ENCODE measurements at places on chromosomes 12 and 14.

DNA sequence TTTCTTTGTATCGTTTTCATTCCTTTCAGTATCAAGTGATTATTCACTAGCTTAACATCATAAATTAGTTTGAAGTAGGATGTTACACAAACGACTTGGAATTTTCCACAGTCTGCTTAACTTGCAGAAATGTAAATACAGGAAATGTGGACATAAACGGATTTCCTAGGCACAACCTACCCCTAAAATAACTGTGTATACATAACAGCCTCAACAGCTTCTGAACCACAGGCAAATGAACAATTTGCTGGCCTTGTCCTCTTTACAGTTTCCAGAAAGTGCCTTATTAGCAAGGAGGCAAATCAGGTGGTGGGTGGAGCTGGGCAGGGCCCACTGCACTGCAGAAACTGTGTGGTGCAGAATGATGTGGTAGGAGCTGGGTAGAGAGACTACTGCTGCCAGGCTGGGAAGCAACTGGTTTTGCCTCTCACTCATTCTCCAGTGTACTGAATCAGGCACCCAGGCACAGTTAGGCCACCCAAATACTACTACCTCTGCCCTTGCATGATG lies 14.1 kb downstream of the DRAM1 start:
- no peak for DNase-seq

DNA sequence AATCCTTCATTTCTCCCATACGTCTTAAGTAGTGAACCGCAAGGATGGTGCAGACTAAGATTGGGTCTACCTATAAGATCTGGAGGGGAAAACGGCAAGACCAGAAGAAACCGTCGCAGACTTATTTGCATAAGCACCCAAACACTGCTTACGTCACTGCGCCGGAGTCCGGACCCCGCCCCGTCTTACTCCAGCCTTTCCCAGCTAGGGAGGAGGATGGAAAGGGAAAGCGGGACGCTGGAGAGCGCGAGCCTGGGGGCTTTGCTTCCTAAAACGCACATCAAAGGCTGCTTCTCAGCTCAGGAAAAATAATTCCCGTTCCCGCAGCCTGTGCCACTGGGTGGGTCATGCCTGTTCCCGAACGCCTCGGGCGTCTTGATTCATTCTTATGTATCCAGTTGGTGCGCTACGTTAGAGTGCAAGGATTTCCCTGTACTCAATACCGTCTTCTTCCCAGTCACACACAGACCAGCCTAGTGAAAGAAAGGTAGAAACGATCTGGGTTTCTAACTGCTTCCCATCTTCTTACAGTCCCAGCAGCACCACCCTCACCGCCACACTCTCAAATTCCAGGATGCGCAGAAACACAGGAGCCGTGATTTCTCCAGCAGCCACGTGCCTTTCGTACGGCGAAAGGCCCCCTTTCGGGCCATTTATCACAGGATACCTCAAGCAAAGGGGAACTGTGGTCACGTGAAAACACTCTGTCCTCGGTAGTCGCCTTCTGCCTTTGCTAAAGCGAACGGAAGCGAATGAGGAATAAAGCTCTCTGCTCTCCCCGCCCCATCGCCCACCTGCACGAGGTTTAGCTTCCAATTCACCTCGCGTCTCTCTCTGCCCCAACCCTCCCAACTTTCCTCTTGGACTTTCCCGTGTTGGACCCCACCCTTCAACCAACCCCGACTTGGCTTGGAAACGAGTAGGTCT lies 1.1 kb downstream of the SLC6A15 start:
- peak; percentile 77 for DNase-seq

- DNase-seq: no peak
Measured at GRCh38 chr14:91977884-91978283, 30.4 kb upstream of the FBLN5 start.

- DNase-seq: no peak
Measured at GRCh38 chr12:113929312-113929989, 36.7 kb downstream of the RBM19 start.

GRCh38 chr12:92961949-92962348 lies 32.9 kb upstream of the EEA1 start:
- DNase-seq: no peak

DNA sequence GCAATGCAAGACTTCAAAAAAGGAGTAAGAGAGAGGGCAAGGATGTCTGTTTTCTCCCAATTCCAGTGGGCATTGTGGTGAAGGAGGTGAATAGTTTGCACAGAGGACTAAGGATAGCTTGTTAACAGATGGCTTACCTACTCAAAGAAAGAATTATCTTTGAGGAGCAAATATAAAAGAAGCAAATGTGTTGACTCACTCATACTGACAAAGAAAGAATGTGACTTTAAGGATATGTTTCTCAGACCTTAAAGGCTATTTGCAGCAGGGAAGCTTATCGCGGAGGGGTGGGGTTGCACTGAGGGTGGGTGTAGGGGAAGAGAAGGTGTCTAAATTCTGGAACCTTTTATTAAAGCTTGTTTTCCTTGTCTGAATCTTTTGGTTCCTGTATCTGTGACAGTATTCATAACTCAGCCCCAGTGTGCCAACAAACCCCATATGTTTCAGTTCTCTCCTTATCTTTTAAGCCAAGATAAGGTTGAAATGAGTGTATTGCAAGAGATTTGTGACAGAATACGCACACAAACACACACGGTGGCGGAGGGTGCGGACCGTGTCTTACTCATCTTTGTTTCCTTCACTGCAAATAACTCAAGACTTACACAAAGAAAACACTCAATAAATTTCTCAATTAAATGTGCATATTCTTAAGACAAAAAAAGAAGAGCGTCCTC lies 146.4 kb upstream of the ARID2 start:
- no peak for DNase-seq

DNA sequence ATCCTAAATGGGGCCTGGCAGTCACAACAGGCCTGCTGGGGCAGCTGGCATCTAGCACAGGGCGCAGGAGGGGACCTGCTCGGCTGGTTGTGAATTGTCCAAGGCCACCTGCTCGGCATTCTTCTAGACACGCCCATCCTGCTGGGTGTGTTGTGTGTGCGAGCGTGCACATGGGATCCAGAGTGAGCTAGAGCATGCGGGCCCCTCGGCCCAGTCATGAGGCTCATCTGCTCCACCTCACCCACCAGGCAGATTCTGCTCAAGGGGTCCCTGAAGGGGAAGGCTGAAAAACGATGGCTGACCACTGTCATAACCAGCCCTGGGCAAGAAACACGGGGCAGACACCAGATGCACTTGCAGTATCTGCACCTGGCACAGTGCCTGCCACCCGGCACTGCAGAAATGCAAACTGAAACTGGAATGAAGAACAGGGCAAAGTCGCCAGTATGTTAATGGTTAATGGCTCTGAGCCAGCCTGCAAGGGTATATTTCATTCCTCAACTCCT lies 31.8 kb downstream of the MAX start:
- no peak for DNase-seq
